ENCODE measurements at places on chromosomes 13 and 19. TPM values are rescaled to one million over a fixed set of nuclear protein-coding genes. Genes with fewer than 3 reads are reported as not detected.
A peak's percentile ranks its signal among the peaks of the same experiment; 100 is the strongest.

The LRP3 gene
- 21.3 TPM for total RNA-seq

The ATP4A gene
- total RNA-seq = not detected

DNA sequence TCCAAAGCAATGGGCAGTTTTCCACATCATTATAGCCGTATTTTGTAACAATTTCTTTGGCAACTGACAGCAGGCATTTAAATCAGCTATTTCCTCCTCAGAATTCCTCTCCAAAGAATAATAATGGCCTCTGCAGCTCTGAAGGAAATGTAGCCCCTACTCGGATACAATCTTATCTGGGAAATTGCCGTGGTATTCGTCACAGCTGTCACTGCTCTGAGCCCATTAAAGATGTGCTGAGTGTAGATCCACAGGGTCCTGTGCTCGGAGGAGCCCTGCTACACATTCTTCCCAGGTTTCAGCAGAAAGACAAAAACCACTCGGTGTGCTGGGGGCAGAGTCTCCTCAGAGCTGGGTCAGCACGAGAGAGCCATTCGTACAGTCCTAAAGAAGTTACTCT is 33.1 kb downstream of the MZT1 start:
- no peaks in the 10 kb centered on the region for H3K36me3 ChIP-seq
- no peak for DNase-seq
- H3K27ac ChIP-seq = no peak overlapping the region
- no peaks in the 10 kb centered on the region for H3K4me1 ChIP-seq
- H3K4me3 ChIP-seq = no peak overlapping the region

DNA sequence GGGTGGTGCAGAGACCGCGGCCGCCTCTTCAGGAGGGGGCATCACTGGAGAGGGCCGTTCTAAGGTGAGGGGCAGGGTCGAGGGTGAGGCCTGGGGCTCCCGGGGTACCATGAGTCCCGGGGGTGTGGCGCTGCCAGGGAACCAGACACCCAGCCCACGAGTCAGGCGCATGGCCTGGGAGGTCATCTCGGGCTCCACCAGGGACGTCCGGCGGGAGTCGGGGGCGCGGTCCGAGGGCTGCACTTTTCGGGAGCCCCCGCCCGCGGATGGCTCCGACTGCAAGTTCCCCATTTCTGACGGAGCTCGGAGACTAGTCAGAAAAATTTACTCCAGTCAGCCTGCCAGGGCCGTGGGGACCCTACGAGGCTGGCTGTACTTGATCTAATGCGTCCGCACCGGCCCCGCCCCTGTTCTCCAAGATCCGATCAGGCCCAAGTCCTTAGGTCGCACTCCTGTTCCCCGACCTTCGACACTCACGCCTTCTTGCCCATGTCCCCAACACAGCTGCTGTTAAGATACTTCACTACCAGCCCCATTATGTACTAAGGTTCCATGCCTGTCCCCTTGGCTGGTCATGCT is 774 bp downstream of the GGN start:
- H3K4me3 ChIP-seq = peak overlapping the region; percentile 60
- H3K27me3 ChIP-seq = no peaks in the 10 kb centered on the region
- peaks cover 18% of the 10 kb centered on the region for H3K4me1 ChIP-seq
- peaks cover 7% of the 10 kb centered on the region for H3K36me3 ChIP-seq

- no peaks in the 10 kb centered on the region for H3K36me3 ChIP-seq
- no peak overlapping the region for H3K27ac ChIP-seq
- H3K4me1 ChIP-seq = peaks cover 4% of the 10 kb centered on the region
- H3K27me3 ChIP-seq = no peaks in the 10 kb centered on the region
- no peak overlapping the region for H3K4me3 ChIP-seq
- no peak for DNase-seq
These were observed 1527.5 kb upstream of the SLC10A2 start for GRCh38 chr13:104593693-104594092.

- no peak overlapping the region for H3K27ac ChIP-seq
- no peaks in the 10 kb centered on the region for H3K4me1 ChIP-seq
- no peak for DNase-seq
- no peaks in the 10 kb centered on the region for H3K36me3 ChIP-seq
These were observed 276.7 kb downstream of the SLC7A1 start for GRCh38 chr13:29318741-29319140.

DNA sequence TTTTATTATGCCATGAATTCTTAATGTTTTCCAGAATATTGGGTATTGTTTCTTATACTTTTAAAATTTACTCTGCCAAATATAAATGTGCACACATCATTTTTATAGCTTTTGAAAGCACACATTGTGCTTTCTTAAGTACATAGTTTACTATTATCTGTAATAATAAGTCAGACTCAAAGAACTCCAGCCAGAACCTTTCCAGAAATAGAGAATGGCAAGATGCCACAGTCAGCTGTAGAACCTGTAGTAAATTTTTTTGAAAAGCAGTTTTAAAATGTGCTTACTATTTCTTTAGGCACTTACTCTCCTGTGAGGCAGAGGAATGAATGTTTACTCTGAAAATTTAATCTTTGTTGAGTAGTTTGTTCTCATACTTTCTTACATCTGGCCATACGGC is 1287.1 kb downstream of the PCDH9 start:
- no peak overlapping the region for H3K27ac ChIP-seq
- H3K36me3 ChIP-seq = no peaks in the 10 kb centered on the region
- H3K27me3 ChIP-seq = no peaks in the 10 kb centered on the region
- no peaks in the 10 kb centered on the region for H3K4me1 ChIP-seq
- H3K4me3 ChIP-seq = no peak overlapping the region

GRCh38 chr13:97275776-97276501 is 53.8 kb downstream of the MBNL2 start:
- H3K27ac ChIP-seq = peak overlapping the region; percentile 29
- no peak overlapping the region for H3K4me3 ChIP-seq
- H3K4me1 ChIP-seq = peaks cover 78% of the 10 kb centered on the region
- H3K36me3 ChIP-seq = peaks cover 2% of the 10 kb centered on the region
- no peaks in the 10 kb centered on the region for H3K27me3 ChIP-seq
- DNase-seq = no peak

DNA sequence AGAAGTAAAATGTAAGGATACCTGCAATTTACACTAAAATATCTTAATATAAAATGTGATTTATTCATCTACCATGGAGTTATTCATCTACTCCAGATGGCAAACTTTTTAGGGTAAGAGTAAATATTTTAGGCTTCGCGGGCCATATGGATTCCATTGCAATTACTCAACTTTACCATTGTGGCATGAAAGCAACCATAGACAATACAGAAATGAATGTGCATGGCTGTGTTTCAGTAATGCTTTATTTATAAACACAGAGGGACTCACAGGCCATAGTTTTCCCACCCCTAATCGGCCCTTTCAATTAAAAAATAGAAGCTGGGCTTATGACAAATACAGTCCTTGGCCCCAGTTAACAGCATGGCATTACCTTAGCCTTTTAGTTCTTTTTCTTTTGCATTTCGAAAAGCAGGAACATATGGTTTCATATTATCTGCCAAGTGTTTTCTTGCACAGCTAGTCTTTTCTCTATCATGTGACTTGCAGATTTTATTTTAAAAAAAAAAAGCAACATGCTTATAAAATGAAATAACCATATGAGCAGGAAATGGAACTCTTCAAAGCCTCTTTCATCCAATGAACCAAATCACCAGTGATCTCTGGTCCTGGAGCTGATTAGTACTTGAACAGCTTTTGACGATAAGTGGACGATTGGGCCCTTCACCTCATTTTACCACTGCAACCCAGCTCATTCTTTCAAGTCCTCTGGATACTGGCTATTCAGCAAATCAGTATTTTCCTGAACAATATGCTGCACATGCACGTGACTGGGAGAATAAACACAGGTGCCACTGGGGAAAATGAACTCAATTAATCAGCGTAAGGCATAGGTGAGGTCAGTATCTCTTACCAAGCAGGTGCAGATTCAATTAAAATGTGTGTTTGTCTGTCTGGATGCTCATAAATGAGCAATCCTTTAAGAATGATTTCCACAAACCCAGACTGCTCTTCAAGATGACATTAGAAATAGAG is 63.9 kb downstream of the LHFPL6 start:
- no peak overlapping the region for H3K4me3 ChIP-seq
- no peak for DNase-seq
- H3K27me3 ChIP-seq = no peaks in the 10 kb centered on the region
- H3K36me3 ChIP-seq = no peaks in the 10 kb centered on the region

DNA sequence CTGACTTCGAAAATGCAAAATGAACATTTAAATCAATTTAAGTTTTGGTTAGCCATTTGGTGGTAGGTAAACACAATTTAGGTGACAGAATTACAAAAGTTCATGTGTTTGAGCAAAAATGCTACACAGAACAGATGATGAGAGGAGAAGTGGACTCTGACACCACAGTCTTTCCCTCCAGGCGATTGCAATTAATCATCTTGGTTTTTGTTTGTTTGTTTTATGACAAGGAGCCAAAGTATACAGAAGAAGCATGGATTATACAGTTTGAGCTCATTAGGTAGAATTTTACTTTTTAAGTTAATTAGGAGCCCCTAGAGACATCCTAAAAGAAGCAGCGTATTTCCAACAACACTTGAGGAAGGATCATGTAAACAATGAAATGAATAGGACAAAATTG is 49.3 kb upstream of the FREM2 start:
- H3K4me3 ChIP-seq = no peak overlapping the region
- peak; percentile 14 for DNase-seq

DNA sequence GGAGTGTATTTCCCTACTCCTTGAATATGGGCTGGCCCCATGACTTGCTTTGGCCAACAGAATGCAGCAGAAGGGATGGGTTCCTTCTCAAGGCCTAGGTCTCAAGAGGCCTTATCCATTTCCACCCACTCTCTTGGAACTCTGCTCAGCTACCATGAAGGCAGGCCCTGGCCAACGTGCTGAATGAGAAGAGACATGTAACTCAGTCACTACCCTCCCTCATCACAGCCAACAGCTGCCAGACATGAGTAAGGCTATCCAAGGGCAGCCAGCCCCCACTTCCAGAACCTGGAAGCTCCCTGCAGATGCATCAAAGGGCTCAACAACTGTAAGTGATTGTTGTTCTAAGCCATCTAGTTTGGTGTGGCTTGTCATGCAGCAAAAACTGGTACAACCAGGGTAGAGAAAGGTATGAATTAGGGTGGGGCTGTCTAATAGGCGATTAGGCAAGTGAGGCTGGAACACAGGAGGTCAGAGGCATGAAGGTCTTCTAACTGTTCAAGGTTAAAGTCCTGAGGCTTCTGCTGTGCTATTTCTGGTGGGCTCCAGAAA is 1.4 kb upstream of the RASL11A start:
- peaks cover 4% of the 10 kb centered on the region for H3K4me1 ChIP-seq
- no peak for DNase-seq
- no peaks in the 10 kb centered on the region for H3K36me3 ChIP-seq
- no peak overlapping the region for H3K27ac ChIP-seq

- H3K27me3 ChIP-seq = no peaks in the 10 kb centered on the region
- no peak overlapping the region for H3K4me3 ChIP-seq
- H3K4me1 ChIP-seq = no peaks in the 10 kb centered on the region
- no peak for DNase-seq
- no peaks in the 10 kb centered on the region for H3K36me3 ChIP-seq
These were observed 1589.1 kb upstream of the SPRY2 start for GRCh38 chr13:81929988-81930387.

DNA sequence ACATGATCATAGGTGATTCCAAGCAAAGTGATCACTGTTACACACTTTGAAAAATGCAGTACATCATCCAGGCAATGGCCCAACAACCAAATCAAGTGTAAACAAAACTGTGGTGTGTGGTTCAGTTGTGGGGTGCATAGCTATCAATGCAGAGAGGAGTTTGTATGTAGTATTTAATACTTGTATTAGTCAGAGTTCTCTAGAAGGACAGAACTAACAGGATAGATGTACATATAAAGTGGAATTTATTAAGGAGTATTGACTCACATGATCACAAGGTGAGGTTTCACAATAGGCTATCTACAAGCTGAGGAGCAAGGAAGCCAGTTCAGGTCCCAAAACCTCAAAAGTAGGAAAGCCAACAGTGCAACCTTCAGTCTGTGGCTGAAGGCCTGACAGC is 249.3 kb upstream of the HTR2A start:
- no peak for DNase-seq
- H3K27me3 ChIP-seq = no peaks in the 10 kb centered on the region
- no peak overlapping the region for H3K27ac ChIP-seq
- no peak overlapping the region for H3K4me3 ChIP-seq

DNA sequence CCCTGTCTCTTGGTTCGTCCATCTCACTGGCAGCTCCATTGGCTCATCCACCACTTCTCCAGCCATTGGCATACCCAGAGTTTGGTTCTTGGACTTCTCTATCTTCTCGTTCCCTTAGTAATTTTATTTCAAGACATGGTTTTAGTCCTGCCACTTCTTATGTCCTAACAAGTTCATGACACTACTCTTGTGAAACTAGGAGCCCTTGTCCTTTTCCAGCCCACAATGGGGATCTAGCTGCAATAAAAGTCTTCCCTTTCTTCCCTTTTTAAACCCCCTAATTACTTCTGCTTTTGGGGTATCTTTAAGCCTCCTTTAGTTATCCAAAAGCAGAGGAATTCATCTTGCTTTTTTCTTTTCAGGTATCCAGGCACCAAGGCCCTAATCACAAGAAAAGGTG is 2.9 kb upstream of the RCBTB2 start:
- peaks cover 12% of the 10 kb centered on the region for H3K4me1 ChIP-seq
- H3K27ac ChIP-seq = no peak overlapping the region
- no peak overlapping the region for H3K4me3 ChIP-seq
- H3K36me3 ChIP-seq = no peaks in the 10 kb centered on the region
- DNase-seq = no peak

- H3K27me3 ChIP-seq = no peaks in the 10 kb centered on the region
- H3K4me1 ChIP-seq = peaks cover 34% of the 10 kb centered on the region
- H3K4me3 ChIP-seq = peak overlapping the region; percentile 30
- peak overlapping the region; percentile 95 for H3K27ac ChIP-seq
- no peaks in the 10 kb centered on the region for H3K36me3 ChIP-seq
These were observed 18.5 kb downstream of the RFX2 start for GRCh38 chr19:6091771-6092291.

DNA sequence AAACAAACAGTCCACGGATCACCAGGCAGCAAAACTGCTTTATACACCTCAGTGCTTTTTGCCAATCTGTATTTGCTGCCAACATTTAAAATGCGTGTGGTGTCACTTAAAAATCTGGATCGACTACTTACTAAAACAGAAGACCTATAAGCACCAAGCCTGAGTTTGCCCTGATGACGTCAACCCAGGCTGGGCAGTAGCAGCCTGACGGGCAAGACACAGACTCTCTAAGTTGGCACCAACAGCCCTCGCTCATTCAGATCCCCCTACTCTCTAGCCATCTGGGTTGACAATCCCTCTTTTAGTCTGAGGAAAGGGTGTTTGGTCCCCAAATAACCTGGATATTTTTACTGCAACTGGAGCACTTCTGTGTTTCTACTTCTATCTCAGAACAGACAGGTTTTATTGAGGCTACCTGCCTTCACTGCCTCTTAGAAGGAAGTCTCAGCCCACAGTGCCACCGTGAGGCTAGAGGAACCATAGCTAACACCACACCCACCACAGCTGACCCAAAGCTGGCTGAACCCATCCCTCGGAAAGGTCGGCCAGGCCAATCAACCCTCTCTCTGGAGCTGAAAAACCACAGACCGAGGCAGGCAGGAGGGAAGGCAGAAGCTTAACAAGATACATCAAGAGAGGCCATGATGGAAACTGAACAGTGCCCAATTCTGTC is 6.9 kb downstream of the SUGP2 start:
- H3K36me3 ChIP-seq = peaks cover 2% of the 10 kb centered on the region
- H3K27me3 ChIP-seq = no peaks in the 10 kb centered on the region
- DNase-seq = no peak
- H3K4me3 ChIP-seq = no peak overlapping the region

GRCh38 chr13:114313061-114313860 is 1.0 kb upstream of the CHAMP1 start:
- H3K27me3 ChIP-seq = no peaks in the 10 kb centered on the region
- H3K4me1 ChIP-seq = peaks cover 4% of the 10 kb centered on the region
- H3K27ac ChIP-seq = peak overlapping the region; percentile 87
- DNase-seq = no peak
- peak overlapping the region; percentile 68 for H3K4me3 ChIP-seq

- DNase-seq = no peak
- H3K27me3 ChIP-seq = no peaks in the 10 kb centered on the region
- H3K4me3 ChIP-seq = no peak overlapping the region
- H3K4me1 ChIP-seq = no peaks in the 10 kb centered on the region
- no peaks in the 10 kb centered on the region for H3K36me3 ChIP-seq
- H3K27ac ChIP-seq = peak overlapping the region; percentile 51
These were observed 30.9 kb upstream of the KCTD12 start for GRCh38 chr13:76917095-76917494.

All from Caco-2 (cell line).